ENCODE measurements at places on chromosomes 3 and 15.

GRCh38 chr15:70318594-70319465, 221.1 kb upstream of the TLE3 start:
- DNase-seq, result no peak

GRCh38 chr15:45431511-45431910, 53.2 kb upstream of the GATM start:
- DNase-seq, result no peak

GRCh38 chr3:172339892-172340291, 108.4 kb downstream of the GHSR start:
- DNase-seq, result no peak

GRCh38 chr15:57867970-57868798, 161.7 kb downstream of the POLR2M start:
- DNase-seq, result peak; percentile 3

- DNase-seq, result no peak
These were observed 37.1 kb upstream of the CLK3 start for GRCh38 chr15:74578496-74578994.

- no peak for DNase-seq
These were observed 3.6 kb downstream of the FOXP1 start for GRCh38 chr3:71579935-71580406.

DNA sequence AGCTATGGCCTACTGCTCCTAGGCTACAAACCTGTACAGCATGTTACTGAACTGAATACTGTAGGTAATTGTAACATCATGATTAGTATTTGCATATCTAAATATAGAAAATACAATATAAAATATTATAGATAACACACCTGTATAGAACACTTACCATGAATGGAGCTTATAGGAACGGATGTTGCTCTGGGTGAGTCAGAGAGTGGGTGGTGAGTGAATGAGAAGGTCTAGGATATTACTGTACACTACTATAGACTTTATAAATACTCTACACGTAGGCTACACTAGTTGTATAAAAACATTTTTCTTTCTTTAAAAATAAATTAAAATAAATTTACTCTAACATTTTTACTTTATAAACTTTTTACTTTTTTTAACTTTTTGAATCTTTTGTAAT, 224.0 kb upstream of the CBLB start:
- no peak for DNase-seq

GRCh38 chr15:90059208-90059985, 42.9 kb downstream of the IDH2 start:
- DNase-seq, result peak; percentile 79

DNA sequence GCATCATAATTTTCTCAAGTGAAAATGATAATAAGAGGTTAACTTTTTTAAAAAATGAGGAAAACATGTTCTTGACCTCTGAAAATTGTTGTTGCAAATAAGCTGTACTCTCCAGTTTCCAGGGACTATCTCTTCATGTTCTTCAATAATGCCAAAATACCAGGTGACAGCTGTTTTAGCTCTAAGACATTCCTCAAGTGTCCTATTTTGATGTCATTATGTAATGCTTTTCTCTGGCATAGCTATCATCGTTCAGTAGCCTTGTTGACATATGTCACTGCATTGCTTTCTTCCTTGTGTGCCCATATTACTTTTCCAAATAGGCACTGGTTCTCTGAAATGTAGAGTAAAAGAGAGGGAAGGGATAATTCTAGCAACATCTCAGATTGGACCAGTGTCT, 5.7 kb upstream of the FILIP1L start:
- DNase-seq, result no peak

DNA sequence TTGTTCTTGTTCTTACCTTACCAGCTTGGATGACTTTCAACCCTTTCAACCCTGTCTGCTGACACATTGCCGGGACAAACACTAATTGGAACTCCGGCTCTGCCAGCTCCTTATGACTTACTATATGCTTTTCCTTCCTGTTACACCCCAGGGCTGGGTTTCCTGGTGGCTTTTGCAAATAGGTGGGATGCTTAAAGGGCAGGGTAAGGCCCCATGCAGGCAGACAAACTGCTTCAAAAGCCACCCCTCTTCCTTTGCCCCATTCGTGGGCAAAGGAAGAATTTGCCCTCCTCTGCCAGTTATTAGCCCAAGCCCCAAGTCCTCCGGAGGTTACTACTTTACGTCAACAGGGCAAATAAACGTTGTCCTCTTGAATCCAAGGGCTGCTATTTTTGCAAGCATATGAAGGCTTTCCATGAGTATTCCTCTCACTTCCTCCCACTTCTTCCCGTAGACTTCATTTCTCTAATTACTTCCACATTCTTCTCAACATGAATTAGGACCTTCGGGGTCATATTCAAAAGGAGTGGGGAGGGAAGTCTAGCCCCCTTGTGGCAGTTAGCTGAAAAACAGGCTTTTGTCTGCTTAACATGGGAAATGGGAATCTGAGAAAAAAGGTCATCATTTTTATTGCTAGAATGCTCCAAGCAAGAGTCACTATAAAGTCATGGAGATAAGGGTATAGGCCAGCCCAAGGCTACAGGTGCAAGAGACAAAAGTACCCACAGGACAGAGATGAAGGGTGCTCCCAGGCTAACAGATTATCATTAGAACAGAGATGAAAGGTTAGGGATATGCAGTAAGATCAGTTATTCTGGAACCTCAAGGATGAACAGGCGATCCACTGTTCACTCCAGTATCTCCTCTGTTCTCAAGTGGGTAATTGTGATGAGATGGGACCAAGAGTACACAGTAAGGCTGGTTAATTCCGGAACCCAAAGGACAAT, 56.3 kb upstream of the FSTL1 start:
- DNase-seq, result no peak

- no peak for DNase-seq
These were observed 262.4 kb downstream of the RORA start for GRCh38 chr15:60966746-60967145.

- no peak for DNase-seq
These were observed 11.5 kb downstream of the KBTBD13 start for GRCh38 chr15:65087873-65088642.

GRCh38 chr3:164452707-164453106, 625.6 kb downstream of the SI start:
- DNase-seq, result no peak

DNA sequence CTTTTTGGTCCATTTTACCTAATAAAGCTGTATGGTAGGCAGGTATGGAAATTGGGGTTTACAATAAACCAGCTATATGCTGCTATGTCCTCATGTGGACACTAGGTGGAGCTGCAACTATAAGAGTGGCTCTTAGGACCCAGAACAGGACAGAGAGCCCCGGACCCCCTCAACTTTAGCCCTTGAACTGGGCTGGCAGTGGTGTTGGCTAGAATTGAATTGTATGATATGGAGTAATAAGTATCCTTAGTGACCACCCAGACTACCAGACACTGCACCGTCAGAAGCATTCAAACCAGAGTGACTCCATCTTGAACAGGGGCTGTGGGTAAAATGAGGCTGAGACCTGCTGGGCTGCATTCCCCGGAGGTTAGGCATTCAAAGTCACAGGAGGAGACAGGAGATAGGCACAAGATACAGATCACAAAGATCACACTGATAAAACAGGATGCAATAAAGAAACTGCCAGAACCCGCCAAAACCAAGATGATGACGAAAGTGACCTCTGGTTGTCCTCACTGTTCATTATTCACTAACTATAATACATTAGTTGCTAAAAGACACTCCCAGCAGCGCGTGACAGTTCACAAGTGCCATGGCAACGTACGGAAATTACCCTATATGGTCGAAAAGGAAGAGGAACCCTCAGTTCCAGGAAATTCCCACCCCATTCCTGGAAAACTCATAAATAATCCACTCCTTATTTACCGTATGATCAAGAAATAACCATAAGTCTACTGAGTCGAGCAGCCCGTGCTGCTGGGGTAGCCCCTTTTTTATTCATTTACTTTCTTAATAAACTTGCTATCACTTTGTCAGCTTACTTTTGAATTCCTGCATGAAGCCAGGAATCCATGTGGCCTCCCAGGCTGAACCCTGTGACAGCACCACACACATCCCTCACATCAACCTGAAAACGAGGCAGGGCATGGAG, 68.7 kb upstream of the BLM start:
- peak; percentile 73 for DNase-seq

- DNase-seq, result no peak
These were observed 114.8 kb upstream of the THBS1 start for GRCh38 chr15:39465843-39466749.

GRCh38 chr3:155737844-155738460, 6.9 kb downstream of the PLCH1 start:
- no peak for DNase-seq

DNA sequence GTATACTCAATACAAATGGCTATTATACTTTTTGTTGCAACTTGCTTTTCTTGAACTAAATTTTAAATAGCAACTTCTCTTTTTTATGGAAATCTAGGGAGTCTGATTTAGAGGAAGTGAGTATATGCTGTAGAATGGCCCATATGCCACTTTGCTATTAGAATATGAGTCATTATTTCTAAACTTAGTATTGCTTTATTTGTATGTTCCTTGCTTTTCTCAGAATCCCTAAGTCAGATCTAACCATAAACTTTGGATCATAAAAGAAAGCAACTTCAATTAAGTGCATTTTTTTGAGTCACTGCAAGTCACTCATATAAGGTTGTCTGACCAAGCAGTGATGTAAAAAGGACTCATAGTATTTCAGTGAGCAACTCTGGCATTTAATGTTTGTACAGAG, 17.5 kb upstream of the SPTSSB start:
- no peak for DNase-seq

GRCh38 chr3:186670155-186670554, 4.3 kb downstream of the HRG start:
- DNase-seq, result no peak

DNA sequence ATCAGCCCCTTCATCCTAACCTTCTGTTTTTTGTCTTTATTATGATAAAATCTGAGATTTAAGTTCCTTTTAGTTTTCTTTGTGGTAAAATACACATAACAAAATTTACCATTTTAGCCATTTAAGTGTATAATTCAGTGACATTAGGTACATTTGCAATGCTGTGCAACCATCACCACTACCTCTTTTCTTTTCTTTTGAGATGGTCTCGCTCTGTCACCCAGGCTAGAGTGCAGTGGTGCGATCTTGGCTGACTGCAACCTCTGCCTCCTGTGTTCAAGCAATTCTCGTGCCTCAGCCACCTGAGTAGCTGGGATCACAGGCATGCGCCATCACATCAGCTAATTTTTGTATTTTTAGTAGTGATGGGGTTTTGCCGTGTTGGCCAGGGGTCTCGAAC, 6.2 kb upstream of the RAB11A start:
- no peak for DNase-seq

DNA sequence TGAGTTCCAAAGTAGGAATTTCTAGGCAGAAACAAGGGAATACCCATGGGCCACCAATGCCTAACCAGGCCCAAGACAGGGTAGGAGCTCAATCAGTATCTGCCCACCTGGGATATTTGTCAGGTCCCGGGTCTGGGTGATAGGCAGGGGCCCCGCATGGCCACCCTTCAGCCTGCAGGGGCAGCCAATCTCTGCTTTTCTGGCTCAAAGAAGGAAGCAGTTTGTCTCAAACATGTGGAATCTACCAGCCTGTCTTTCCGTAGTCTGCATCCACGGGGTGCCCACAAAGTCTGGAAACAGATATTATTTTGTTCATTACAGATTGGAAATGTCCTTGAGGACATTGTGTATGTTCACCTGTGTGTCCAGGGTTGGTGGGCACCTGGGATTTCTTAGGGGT, 56.2 kb downstream of the CEMIP start:
- DNase-seq, result no peak

DNA sequence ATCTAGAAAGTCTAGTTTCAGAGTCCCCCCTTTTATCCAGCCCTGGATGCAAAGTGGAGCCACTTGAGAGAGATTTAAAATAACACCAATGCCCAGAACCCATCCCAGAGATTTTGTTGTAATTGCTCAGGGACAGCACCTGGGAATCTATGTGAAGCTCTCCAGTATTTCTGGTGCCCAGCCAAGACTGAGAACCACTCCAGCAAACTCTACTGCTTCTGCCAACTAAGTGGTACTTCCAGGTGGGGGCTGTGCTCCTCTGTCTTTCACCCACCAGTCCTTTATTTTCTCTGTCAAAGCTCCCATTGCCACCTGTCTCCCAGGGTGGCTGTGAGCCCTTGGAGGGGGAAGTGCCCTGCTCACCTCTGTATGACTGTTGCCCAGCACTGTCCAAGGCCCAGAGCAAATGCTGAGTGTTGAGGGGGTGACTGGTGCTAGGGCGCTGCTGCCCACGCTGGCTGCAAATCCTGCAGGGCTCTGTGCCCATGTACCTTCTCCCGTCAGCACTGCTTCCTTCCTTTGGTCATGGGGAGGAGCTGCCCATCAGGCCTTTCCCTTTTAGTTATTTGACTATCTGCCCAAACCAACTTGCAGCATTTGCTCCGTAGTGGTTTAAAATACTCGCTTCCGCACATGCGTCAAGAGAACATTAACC, 9.4 kb downstream of the CLSTN2 start:
- DNase-seq, result no peak

DNA sequence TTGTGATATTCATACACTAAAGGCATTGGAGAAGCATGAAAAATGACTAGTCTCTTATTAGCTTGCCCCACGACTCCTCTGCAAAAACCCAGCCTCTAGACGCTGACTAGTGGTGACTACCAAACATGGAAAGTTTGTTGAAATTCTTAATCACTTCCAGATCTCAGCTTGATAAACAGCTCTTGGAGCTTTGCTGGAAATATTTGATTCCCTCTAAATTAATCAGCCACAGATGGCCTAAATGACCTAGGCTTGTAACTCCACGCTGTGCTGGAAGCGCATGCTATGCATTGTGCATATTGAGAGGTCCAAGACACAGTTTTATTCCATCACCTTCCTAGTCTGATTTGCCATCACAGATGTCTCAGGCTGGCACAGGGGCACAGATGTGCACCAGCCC, 244.7 kb upstream of the ST8SIA2 start:
- DNase-seq, result no peak

- DNase-seq, result no peak
These were observed 219.3 kb upstream of the COL8A1 start for GRCh38 chr3:99419116-99419515.

DNA sequence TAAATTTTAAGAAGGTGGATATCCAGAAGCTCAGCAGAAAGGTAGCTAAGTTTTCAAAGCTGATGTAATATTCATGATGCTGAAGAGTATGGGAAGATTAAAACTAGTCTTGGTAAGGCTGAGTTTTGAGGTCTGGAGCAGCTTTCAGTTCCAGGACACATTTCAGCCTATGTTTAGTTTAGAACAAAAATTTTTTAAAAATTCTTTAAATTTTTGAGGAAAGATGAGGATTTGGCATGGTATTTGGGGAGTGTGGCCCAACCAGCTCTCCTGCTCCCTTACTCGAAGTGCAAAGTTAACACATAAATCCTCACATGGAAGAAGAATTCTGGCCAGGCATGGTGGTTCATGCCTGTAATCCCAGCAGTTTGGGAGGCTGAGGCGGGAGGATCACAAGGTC, 1039.1 kb downstream of the NAALADL2 start:
- no peak for DNase-seq

GRCh38 chr3:110093812-110094401, 756.6 kb upstream of the DPPA4 start:
- DNase-seq, result no peak

- no peak for DNase-seq
These were observed 291.7 kb upstream of the NR2E3 start for GRCh38 chr15:71518661-71519060.

DNA sequence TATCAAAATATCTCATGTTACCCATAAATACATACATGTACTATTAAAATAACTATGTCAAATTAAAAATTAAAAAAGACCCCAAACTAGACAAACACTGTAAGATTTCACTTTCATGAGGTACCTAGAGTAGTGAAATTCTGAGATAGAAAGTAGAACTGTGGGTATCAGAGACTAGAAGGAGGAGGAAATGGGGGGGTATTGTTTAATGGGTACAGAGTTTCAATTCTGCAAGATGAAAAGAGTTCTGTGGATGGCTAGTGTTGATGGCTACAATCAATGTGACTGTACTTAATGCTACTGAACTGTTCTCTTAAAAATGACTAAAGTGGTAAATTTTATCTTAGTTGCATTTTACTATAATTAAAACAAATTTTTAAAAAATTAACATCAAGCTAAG, 36.6 kb downstream of the RFX7 start:
- peak; percentile 13 for DNase-seq
